ENCODE measurements at places on chromosomes 16 and 17.

- no peak for DNase-seq
These were observed 22.2 kb downstream of the RMI2 start for GRCh38 chr16:11367483-11367906.

- no peak for DNase-seq
These were observed 18.1 kb downstream of the CMIP start for GRCh38 chr16:81462683-81463082.

DNA sequence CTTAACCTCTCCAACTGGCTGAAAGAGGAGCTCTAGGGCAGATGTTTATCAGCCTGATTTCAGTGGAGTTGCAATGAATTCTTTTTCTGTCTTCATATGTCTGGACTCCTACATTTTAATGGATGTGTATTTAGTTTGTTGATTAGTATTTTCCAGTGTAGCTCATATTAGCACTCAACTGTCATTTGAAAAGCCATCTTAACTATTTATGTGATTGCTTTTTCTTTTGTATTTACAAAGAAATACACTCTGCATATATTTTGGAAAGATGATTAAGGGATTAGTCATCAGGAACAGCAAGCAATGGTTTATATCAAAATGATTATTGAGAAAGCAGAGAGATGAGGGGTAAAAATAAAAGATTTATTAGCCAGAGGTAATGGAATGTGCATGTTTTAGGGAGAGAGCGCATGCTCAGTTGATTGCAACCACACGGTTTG lies 71.1 kb downstream of the WWOX start:
- DNase-seq, result no peak

DNA sequence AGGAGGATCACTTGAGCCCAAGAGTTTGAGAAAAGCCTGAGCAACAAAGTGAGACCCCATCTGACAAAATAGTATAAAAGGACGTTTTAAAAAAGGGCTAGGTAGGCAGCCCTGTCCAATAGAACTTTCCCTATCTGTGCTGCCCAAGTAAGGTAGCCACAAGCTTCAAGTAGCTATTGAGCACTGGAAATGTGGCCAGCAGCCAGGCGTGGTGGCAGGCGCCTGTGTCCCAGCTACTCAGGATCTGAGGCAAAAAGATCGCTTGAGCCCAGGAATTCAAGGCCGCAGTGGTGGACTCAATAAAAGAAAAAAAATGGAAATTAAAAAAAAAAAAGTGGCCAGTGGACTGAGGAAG lies 1.5 kb upstream of the NQO1 start:
- DNase-seq, result no peak

DNA sequence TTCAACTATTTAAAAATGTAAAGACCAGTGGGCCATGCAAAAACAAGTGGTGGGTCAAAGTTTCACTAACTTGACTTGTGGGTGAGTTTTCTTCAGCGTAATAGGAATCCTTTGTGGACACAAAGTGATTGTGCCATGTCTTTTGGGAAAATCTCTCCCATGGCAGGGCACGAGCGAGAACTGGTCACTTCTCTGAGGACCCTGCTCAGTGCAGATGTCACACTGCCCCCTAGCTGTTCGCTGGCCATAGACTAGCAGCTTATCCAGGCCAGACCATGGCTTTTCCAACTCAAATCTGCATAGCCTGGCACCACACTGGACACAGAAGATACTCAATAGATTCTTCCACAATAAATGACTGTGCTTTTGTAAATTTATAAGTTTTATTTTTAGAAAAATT lies 306.0 kb upstream of the CCL2 start:
- DNase-seq, result no peak

- DNase-seq, result no peak
These were observed 5.8 kb downstream of the PDK2 start for GRCh38 chr17:50100921-50101345.

- peak; percentile 92 for DNase-seq
These were observed 21.3 kb downstream of the SRCIN1 start for GRCh38 chr17:38584350-38584925.

- no peak for DNase-seq
These were observed at the start of gene MIF4GD for GRCh38 chr17:75270966-75271232. MIF4GD (minus strand) TSS chr17:75271231; CDS start chr17:75270195, 1,036 bp downstream.

GRCh38 chr16:57468346-57468745 lies 5.9 kb downstream of the POLR2C start:
- DNase-seq, result no peak

DNA sequence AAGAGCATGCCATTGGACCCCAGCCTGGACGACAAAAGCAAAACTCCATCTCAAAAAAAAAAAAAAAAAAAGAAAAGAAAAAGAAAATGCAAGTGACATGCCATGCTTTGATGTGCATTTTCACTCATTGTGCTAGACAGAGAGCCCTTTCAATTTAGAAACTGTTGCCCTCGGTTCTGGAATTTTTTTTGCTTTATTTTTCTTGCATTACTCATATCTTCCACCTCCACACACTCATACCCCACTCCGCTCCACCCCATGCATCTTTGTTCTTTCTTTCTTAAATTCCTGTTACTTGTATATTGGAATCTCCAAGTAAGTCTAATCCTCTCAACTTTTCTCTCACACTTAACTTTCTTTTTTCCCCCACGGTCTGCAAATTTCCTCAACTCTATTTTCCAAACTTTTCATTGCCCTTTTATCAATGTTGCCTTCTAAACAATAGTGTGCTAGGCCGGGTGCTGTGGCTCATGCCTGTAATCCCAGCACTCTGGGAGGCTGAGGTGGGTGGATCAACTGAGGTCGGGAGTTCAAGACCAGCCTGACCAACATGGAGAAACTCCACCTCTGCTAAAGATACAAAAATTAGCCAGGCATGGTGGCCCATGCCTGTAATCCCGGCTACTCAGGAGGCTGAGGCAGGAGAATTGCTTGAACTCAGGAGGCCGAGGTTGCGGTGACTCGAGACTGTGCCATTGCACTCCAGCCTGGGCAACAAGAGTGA lies 16.8 kb upstream of the SUZ12 start:
- DNase-seq, result no peak

- DNase-seq, result peak; percentile 96
These were observed at the start of gene GDPD1 for GRCh38 chr17:59220328-59221158. GDPD1 (plus strand) TSS chr17:59220511; CDS start chr17:59220610, 99 bp downstream.

- no peak for DNase-seq
These were observed 135.1 kb downstream of the SKAP1 start for GRCh38 chr17:48294806-48295361.

- peak; percentile 78 for DNase-seq
These were observed 333 bp upstream of the NOG start for GRCh38 chr17:56593086-56593645.

DNA sequence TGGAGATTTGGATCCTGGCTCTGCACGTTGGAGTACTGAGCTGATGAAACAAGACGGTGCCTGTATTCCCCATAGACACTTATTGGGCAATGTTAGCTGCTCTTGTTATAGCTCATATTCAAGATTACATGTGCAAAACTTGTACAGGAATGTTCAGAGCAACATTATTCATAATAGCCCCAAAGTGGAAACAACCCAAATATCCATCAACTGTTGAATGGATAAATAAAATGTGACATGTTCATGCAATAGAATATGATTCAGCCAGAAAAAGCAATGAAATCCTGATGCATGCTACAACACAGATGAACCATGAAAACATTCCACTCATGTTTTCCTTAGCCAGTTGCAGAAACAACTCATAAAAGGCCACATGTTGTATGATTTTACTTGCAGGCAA lies 5.7 kb upstream of the SDR42E1 start:
- DNase-seq, result no peak

- no peak for DNase-seq
These were observed 124.1 kb downstream of the PRKCA start for GRCh38 chr17:66426397-66427033.

- DNase-seq, result no peak
These were observed 12.1 kb downstream of the TEKT5 start for GRCh38 chr16:10682604-10683003.

DNA sequence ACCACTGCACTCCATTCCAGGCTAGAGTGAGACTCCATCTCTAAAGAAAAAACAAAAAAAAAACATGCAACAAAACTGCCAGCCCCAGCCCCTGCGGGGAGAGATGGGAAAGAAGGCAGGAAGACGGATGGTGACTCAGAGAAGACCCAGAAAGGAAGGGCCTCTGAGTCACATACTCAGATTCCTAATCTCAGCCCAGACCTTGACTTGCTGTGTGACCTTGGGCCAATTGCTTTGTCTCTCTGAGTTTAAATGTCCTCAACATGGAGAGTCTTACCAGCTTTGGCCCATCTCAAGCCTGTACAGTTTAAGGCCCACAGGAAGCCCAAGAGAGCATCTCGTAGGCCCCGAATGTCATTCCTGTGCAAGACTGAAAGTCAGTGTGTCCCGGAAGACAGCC lies 86.5 kb upstream of the LHX1 start:
- peak; percentile 79 for DNase-seq

DNA sequence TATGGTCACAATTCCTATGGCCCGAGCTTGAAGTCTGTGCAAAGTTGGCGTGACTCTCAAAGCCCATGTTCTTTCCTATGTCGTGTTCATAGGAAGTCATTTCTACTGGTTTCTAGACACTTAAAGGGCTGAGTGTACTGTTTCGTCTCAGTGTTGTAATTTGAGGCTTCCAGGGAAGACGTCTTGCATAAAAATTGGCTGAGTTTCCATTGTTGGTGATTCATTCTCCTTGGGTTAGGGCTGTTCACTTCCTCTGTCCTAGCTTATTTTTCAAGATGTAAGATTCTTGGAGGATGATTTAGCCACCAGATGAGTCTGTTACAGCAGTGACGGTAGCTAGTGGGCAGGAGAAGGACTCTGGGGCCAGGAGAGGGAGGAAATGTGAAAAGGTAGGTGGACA lies 43.1 kb downstream of the PIK3R5 start:
- DNase-seq, result no peak

DNA sequence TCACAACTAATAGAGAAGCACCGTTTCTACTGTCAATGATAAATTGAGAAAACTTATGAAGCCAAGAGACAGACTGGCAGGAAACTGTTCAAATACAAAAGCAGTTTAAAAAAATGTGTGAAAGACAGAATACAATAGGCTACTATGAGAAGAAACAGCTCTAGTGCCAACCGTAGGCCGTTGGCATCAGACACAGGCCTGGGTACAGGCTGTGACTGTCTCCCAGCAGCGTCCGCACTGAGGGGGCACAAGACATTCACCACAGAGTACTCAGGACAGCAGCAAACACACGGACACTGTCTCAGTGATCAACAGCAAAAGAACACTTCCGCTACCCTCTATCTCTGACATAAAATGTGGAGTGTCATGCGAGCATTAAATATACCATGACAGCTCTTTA lies 7.8 kb upstream of the C1QBP start:
- DNase-seq, result no peak

GRCh38 chr16:66186251-66186785 lies 180.2 kb upstream of the CDH5 start:
- no peak for DNase-seq

DNA sequence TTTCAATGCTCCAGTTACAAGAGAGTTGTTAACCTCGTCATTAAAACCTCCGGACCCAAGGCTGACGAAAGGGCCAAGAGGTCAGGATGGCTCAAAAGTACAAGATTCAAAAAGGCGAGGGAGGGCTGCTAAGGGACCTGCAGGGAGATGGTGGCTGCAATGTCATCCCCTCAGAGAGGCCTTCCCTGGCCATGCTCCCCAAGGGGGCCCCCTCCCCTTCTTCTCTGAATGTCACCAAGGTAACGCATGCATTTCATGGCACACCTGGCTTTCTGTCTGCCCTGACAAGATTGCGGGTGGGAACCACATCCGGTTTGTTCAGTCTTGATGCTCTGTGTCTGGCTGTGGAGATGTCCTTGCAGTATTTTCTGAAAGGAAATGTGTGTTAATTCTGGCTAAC lies 89.9 kb downstream of the C16orf78 start:
- DNase-seq, result no peak

GRCh38 chr16:9007177-9007794 lies 43.6 kb upstream of the USP7 start:
- no peak for DNase-seq

DNA sequence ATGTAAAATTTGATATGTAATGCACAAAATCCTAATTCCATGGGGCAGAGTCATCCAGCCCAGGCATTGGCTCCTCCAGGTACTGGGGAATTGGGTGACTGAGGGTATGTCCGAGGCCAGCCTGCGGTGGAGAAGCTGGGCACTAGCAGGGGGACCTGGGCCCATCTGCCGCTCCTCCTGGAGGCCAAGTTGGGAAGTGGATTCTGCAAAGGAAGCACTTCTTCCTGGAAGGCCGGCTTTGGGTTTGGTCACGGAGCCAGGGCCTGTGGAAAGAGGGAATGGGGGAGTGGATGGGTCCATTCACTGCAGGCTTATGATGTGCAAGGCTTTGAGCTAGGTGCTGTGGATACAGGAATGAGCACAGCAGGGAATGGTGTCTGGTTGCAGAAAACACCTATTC lies 85.8 kb downstream of the GNAO1 start:
- peak; percentile 9 for DNase-seq

DNA sequence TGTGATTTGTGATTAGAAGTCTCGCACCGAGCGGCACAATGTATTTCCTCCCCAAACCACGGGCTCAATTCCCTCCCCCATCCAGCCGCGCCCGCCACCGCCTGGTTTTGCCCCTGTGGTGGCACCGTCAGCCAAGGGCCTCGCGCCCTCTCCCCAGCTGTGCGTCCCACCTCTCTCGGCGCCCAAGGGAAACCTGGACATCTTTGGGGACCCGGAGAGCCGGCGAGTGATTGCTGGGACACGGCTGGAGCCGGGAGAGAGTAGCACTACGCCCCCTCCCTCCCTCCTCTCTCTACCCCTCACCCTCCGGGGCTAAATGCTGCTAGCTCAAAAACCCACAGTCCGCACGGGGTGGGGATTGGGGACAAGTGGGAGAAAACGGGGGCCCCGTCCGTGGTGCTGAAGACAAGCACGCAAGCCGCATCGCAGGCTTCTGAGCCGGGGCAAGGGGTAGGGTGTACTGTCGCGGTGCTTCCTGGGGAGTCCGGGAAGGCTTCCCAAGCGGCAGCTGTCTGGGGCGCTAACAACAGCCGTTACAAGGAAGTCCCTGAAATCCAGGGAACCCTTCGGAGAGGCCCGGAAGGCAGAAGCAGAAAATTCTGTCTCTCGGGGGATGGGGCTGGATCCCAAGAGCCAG lies 1.4 kb downstream of the CBLN1 start:
- DNase-seq, result no peak

DNA sequence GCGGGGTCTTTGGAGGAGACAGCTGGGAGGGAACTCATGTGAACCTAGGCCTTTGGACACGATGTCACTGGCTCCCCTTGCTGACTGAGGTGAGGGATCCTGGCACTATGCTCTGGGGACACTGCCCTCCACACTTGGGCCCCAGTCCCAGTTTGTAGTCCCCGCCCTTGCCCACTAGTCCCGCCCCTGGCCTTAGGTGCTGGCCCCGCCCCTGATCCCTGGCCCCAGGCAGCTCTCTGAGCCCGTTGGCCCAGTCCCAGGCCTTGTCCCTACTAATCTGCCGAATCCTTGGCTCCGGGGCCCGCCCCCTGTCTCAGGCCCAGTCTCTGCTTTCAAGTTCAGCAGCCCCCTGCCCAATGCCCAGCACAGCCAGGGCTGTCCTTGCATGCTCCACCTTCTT lies 61.0 kb downstream of the SMPD3 start:
- DNase-seq, result no peak

GRCh38 chr16:85127379-85127723 lies 15.1 kb upstream of the CIBAR2 start:
- DNase-seq, result no peak

- no peak for DNase-seq
These were observed 5.5 kb downstream of the PRR29 start for GRCh38 chr17:64003526-64004121.

Data from A549 (cell line).